Neural crest cell (in vitro differentiated cells): ENCODE measurements at places on chromosomes 13 and 19. TPM values are rescaled to one million over a fixed set of nuclear protein-coding genes. Genes with fewer than 3 reads are reported as not detected.

GRCh38 chr13:109256866-109257760, 529.3 kb downstream of the IRS2 start:
- peaks cover 17% of the 10 kb centered on the region for H3K4me1 ChIP-seq
- peak overlapping the region; percentile 23 for H3K27ac ChIP-seq
- no peak overlapping the region for H3K4me3 ChIP-seq
- no peak for DNase-seq

DNA sequence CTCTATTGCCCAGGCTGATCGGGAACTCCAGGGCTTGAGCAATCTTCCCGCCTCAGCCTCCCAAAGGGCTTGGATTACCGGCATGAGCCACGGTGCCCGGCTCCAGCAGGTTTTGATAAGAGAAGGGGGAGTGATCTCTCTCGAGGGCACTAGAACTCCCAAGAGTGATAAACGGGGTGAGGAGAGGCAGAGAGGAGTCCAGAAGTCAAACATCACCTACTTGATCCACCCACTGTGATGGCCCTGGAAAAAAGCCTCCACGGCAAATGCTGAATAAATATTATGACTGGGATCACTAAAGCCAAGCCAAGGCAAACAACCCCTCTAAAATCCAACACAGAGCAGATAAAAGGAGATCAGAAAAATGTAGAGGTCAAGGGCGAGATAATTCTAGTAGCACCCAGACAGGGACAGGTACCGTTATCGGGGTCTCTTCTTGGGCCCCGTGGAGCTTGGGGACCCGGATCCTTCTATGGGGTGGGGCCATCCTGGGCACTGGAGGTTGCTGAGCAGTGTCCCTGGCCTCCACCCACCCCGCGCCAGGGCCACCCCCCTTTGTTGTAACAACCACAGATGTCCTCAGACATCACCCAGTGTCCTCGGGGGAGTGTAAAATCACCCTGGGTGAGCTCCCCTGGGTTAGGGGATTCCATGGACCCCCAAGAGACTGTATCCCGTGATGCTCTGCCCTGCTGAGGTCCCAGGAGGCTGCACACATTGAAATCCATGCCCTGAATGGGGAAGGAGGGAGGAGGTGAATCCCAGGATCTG, 3.7 kb upstream of the CREB3L3 start:
- no peaks in the 10 kb centered on the region for H3K36me3 ChIP-seq
- no peak overlapping the region for H3K27ac ChIP-seq
- DNase-seq = no peak
- no peak overlapping the region for H3K4me3 ChIP-seq

DNA sequence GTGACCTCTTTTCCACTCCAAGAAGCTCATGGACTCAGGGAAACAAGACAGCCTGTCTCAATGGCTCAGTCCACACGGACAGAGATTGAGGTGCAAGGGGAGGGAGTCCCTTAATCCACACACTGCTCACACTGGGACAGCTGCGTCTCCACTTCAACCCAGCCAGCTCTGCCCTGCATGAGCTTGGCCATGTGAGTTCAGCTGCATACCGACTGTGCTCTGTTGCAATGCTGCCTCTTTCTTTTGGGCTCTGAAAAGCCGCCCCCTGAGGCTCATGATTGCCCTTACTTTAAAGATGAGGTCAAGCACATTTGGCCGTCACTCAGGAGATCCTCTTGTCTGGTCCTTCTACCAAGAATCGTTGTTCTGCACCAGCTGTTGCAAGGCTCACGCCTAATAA, 64.8 kb upstream of the KCTD15 start:
- H3K4me1 ChIP-seq = no peaks in the 10 kb centered on the region
- no peak overlapping the region for H3K27ac ChIP-seq
- H3K4me3 ChIP-seq = no peak overlapping the region
- H3K27me3 ChIP-seq = peaks cover 60% of the 10 kb centered on the region
- no peaks in the 10 kb centered on the region for H3K36me3 ChIP-seq

DNA sequence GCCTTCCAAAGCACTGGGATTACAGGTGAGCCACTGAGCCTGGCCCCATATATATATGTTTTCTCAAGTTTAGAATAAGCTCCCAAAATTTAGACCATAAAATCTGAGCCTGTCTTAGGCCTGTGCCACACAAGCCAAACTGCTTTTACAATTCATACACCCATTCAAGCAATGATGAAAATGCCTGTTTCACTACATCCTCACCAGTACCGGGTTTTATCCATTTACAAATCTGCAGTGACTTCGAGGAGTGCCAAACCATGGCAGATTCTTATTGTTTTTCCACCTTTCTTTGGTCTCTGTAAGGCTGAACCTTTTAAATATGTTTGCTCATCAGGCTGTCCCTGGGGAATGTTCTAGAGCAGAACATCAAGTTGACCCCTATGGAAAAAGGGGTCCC, 9.6 kb upstream of the NFIC start:
- DNase-seq = no peak
- peaks cover 72% of the 10 kb centered on the region for H3K27me3 ChIP-seq
- H3K36me3 ChIP-seq = no peaks in the 10 kb centered on the region
- no peaks in the 10 kb centered on the region for H3K4me1 ChIP-seq
- H3K27ac ChIP-seq = no peak overlapping the region
- H3K4me3 ChIP-seq = peak overlapping the region; percentile 66

Gene HSPB6
- 0.37 and 0.64 TPM in 2 replicates for total RNA-seq

DNA sequence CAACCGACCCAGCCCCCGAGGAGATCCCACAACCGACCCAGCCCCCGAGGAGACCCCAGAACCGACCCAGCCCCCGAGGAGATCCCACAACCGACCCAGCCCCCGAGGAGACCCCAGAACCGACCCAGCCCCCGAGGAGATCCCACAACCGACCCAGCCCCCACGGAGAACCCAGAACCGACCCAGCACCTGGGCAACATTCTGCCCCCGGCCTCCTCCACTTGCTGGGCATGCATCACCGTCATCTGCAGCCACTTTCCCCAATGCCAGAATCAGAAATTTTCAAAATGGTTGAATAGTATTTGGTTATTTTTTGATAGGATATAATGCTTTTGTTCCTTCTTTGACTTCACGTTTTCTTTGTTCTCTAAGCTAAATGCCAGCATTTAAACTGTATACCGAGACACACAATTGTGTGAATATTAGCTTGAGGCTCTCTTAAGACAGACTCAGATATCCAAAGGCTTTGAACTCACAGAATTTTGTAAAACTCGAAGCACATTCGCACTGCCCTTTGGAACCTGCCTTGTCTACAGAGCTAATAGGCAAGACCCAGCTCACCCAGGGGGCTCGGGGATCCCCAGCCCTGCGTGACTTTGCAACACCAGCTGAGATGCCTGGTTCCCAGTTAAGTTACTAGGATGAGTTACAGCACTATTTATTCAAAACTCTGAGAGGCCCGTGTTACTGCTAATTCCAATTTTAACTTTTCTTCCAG, 15.5 kb upstream of the RASA3 start:
- H3K27me3 ChIP-seq = no peaks in the 10 kb centered on the region
- H3K4me1 ChIP-seq = peaks cover 26% of the 10 kb centered on the region
- H3K4me3 ChIP-seq = no peak overlapping the region
- H3K27ac ChIP-seq = no peak overlapping the region

DNA sequence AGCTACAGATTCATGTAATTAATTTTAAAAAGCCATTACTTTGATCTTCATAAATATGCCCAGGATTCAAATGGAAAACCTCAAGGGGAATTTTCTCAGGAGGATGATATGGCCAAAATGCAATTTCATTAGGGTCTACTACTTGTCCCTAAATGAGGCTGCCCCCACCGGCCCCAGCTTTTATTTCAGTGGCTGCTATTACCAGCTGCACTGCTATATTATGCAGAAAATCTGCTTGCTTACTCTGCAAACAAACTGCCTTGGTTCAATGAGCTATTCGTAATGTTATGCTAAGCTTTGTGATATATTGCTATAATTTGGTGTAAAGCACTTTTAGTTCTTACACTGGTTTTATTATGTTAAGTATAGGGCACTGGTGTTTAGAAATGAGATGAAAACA, 137.3 kb upstream of the TMTC4 start:
- peaks cover 74% of the 10 kb centered on the region for H3K4me1 ChIP-seq
- DNase-seq = no peak
- peak overlapping the region; percentile 52 for H3K4me3 ChIP-seq
- H3K27ac ChIP-seq = no peak overlapping the region

Gene CYP2A6
- not detected in 2 replicates for total RNA-seq

Gene CCDC70
- total RNA-seq = not detected in 2 replicates

DNA sequence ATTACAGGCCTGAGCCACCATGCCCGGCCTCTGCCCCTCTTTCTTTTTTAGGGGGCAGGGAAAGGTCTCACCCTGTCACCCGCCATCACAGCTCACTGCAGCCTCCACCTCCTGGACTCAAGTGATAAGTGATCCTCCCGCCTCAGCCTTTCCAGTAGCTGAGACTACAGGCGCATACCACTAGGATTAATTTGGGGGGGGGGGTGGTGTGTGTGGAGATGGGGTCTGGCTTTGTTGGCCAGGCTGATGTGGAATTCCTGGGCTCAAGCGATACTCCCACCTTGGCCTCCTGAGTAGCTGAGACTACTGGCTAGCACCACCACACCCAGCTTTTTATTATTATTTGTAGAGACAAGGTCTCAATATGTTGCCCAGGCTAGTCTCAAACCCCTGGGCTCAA, 4.2 kb downstream of the APOE start:
- H3K4me1 ChIP-seq = peaks cover 37% of the 10 kb centered on the region
- peak overlapping the region; percentile 31 for H3K4me3 ChIP-seq
- no peaks in the 10 kb centered on the region for H3K36me3 ChIP-seq
- H3K27ac ChIP-seq = no peak overlapping the region
- DNase-seq = no peak
- peaks cover 36% of the 10 kb centered on the region for H3K27me3 ChIP-seq

DNA sequence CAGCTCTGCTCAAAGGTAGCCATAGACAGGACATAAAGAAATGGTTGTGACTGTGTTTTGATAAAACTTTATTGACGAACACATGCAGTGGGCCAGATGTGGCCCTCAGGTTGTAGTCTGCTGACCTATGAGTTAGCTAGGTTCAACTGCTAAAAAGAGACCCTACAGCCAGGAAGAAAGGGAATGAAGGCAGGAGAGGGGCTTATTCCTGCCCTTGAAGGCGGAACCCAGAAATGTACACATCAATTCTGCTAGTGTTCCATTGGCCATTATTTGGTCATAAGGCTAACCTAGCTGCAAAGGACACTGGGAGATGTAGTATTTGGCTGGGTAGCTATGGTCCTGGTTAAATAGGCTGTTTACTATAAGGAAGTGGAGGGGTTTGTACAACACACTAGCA, 18.0 kb downstream of the APBA3 start:
- no peak for DNase-seq
- H3K27me3 ChIP-seq = no peaks in the 10 kb centered on the region
- H3K4me1 ChIP-seq = no peaks in the 10 kb centered on the region

GRCh38 chr19:34282611-34283519, 28.5 kb downstream of the GARRE1 start:
- no peaks in the 10 kb centered on the region for H3K36me3 ChIP-seq
- no peak overlapping the region for H3K27ac ChIP-seq
- no peak for DNase-seq
- no peaks in the 10 kb centered on the region for H3K27me3 ChIP-seq

Gene MAP4K1
- 1.5 and 3.4 TPM in 2 replicates for total RNA-seq

DNA sequence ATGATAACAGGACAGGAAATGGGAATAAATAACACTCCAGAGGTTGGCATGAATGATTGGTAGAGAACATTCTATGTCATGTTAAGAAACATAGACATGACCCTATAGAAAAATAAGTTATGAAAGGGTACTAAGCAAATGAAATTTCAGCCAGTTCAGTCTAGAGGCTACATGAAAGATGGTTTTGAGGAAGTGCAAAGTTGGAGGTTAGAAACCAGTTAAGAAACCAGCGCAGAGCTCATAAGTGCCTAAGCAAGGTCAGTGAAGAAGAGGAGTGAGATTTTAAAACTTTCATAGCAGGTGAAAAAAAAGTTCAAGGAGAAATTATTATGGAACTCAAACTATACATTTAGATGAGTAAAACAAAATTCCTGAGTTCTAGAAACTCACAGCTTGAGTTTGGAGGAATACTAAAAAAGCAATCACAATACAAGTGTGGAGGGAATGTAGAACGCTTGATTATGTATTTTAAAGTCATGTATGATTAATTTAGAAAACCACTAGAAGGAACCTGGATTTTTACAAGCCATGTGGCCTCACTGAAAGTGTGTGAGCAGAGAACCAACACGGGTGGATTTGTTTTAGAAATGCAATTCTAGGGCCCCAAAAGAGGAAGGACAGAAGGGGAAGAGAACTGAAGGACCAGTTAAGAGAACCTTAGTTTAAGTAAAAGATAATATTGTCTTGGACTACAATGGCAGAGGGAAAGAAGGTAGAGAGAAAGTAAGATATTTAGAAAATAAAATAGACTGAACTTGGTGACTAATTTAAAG, 162.4 kb downstream of the PCDH20 start:
- no peak for DNase-seq
- no peaks in the 10 kb centered on the region for H3K4me1 ChIP-seq
- no peak overlapping the region for H3K4me3 ChIP-seq
- H3K27ac ChIP-seq = no peak overlapping the region
- no peaks in the 10 kb centered on the region for H3K27me3 ChIP-seq

GRCh38 chr19:47209319-47210179, 21.4 kb downstream of the BBC3 start:
- peak overlapping the region; percentile 71 for H3K27ac ChIP-seq
- no peaks in the 10 kb centered on the region for H3K27me3 ChIP-seq
- peaks cover 11% of the 10 kb centered on the region for H3K36me3 ChIP-seq
- H3K4me3 ChIP-seq = no peak overlapping the region
- H3K4me1 ChIP-seq = peaks cover 10% of the 10 kb centered on the region

DNA sequence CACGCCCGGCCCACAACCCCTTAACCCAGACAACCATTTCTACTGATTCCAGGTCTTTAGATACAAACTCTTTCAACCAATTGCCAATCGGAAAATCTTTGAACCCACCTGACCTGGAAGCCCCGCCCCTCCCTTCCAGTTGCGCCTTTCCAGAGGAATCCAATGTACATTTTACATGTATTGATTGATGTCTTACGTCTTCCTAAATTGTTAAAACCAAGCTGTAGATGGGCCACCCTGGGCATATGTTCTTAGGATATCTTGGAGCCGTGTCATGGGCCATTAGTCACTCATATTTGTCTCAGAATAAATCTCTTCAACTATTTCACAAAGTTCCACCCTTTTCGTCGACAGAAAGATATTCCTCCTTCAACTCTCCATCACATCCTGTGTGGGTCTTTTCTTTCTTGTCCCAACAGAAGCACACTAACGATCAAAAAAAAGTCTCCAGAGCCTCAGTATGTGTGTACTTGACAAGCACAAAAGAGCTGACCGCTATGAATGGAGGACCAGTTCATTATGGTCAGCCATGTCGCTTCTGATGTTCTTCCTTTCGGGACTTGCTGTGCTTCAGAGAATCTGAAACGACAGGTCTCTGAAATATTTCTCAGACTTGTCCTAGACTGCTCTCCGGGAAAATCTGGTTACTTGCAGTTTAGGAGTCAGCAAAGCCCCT, 601 bp upstream of the ZNF749 start:
- H3K27me3 ChIP-seq = no peaks in the 10 kb centered on the region
- H3K36me3 ChIP-seq = peaks cover 27% of the 10 kb centered on the region
- DNase-seq = no peak
- peak overlapping the region; percentile 85 for H3K27ac ChIP-seq
- H3K4me1 ChIP-seq = peaks cover 28% of the 10 kb centered on the region
- peak overlapping the region; percentile 98 for H3K4me3 ChIP-seq
